H9 (cell line): ENCODE measurements at places on chromosomes 4 and X. TPM values are rescaled to one million over a fixed set of nuclear protein-coding genes. Genes with fewer than 3 reads are reported as not detected.

The UCP1 gene
- not detected in 2 replicates for total RNA-seq

The TRIM60 gene
- not detected in 2 replicates for total RNA-seq

The KCNE5 gene
- total RNA-seq = 3.6 and 3.7 TPM in 2 replicates

The USP51 gene
- total RNA-seq = 6.2 and 6.8 TPM in 2 replicates

DNA sequence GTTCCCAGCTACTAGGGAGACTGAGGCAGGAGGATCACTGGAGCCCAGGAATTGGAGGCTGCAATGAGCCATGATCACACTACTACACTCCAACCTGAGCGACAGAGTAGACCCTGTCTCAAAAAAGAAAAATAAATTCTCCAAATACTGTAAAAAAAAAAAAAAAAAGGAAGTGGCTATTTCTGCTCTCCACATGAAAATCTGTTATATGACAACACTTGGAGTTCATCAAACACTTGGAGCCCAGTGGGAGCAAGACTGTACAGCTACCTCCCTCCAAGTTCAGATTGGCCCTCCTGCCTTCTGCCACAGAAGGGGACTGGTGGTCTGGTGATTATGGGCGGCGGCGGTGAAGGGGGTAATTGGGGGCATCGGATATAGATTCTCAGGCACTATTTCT, 9.0 kb upstream of the CLDN34 start:
- no peaks in the 10 kb centered on the region for H3K27me3 ChIP-seq
- no peaks in the 10 kb centered on the region for H3K4me1 ChIP-seq
- no peak overlapping the region for H3K27ac ChIP-seq
- peaks cover 11% of the 10 kb centered on the region for H3K36me3 ChIP-seq

DNA sequence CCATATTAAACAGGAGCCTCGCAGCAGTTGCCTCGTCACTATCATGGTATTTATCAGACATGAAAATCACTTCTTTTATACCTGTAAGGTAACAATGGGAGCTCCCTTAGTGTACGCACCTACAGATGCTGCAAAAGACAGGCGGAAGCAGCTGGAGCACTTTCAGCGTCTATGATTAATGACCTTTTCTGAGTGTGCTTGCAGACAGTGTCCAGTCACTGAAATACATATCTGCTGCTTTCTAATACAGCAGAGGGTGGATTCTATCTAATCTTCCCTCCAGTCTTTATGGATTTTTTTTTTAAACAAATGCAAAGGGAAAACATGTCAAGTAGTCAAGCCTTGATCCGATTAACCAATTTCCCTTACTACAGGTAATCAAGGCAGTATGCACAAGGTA, 24.1 kb downstream of the DCTD start:
- no peak overlapping the region for H3K4me3 ChIP-seq
- peaks cover 11% of the 10 kb centered on the region; the same call in 2 of the 3 replicates for H3K36me3 ChIP-seq
- no peak for DNase-seq
- no peaks in the 10 kb centered on the region for H3K4me1 ChIP-seq
- no peak overlapping the region for H3K27ac ChIP-seq

- no peak for DNase-seq
- H3K27me3 ChIP-seq = no peaks in the 10 kb centered on the region
- no peak overlapping the region for H3K4me3 ChIP-seq
- no peaks in the 10 kb centered on the region for H3K4me1 ChIP-seq
- H3K36me3 ChIP-seq = no peaks in the 10 kb centered on the region
Observed at GRCh38 chr4:61543976-61544375, 343.9 kb downstream of the ADGRL3 start.

GRCh38 chrX:68428431-68428830, 4.9 kb downstream of the OPHN1 start:
- DNase-seq = no peak
- no peaks in the 10 kb centered on the region for H3K4me1 ChIP-seq
- H3K36me3 ChIP-seq = peaks cover 28% of the 10 kb centered on the region
- no peak overlapping the region for H3K27ac ChIP-seq
